ENCODE measurements at places on chromosomes 13 and 19.
A peak's percentile ranks its signal among the peaks of the same experiment; 100 is the strongest.

DNA sequence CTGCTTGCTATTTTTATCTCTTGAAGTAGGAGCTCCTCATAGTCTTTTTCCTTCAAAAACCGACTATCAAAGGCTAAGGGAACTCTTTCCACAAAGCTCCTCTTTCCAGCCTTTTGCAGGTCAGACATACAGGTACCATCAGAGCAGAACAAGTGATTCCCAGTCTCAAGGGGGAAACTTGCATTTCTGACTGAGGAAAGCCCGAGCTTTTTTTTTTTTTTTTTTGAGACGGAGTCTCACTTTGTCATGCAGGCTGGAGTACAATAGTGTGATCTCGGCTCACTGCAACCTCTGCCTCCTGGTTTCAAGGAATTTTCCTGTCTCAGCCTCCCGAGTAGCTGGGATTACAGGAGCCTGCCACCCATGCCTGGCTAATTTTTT lies 32.0 kb downstream of the RUBCNL start:
- no peak for DNase-seq

DNA sequence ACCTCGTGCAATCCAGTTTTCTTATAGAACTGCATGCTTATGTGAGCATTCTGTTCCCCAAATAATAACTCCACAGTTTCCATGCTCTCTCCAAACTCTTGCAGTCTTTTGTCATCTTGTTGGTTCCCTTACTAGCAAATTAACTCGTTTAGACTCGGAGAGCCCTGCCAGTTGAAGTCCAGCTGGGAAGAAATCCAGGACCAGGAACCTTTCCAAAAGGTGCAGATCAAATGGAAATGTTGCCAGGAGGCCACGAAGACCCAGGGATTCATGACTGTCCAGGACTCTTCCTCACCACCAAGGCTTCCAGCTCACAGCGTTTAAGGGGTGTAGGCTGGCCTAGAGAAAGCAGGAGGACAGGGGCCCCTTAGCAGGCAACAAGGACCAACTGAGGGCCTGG lies 2.1 kb upstream of the TDRD12 start:
- no peak for DNase-seq

GRCh38 chr13:72384186-72384823 lies 343.1 kb downstream of the MZT1 start:
- DNase-seq: no peak

- no peak for DNase-seq
These were observed 232.2 kb downstream of the DACH1 start for GRCh38 chr13:71634602-71635443.

- DNase-seq: no peak
These were observed 27.7 kb downstream of the TUBA3C start for GRCh38 chr13:19153782-19154450.

DNA sequence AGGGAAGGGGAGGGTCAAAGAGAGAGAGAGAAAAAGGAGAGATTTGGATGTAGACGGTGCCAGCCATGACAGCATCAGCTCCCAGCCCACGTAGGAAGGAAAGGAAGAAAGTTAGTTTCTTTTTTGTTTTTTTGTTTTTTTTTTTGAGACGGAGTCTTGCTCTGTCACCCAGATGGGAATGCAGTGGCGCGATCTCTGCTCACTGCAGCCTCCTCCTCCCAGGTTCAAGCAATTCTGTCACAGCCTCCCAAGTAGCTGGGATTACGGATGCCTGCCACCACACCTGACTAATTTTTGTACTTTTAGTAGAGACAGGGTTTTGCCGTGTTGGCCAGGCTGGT lies 27.6 kb downstream of the ELL start:
- DNase-seq: peak; percentile 42

DNA sequence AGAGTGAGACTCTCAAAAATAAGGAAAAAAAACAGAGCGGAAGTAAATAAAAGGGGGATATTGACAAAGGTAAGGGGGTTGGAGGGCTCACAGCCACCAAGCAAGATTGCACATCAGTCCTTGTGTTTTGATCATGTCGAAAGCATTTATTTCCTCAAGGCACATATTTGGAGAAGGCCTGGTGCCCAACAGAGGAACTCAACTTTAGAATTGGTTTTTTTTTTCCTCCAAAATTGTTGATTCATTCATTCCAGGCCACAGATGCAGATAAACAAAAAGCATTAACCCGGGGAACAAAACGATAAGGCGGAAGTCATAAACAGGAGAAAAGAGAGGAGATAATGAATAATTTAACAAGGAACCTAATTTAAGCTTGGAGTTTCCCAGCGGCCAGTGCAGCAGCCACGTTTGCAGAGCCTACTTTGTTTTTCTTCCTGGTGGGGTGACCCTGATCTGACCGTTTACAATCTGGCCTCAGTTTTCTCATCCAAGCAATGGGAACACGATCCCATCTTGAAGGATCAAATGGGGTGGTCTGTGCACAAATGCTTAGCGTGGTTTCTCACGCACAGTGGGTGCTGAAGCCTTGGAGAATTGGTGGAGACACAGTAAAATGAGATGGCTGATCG lies 2.1 kb upstream of the PTPRS start:
- no peak for DNase-seq

DNA sequence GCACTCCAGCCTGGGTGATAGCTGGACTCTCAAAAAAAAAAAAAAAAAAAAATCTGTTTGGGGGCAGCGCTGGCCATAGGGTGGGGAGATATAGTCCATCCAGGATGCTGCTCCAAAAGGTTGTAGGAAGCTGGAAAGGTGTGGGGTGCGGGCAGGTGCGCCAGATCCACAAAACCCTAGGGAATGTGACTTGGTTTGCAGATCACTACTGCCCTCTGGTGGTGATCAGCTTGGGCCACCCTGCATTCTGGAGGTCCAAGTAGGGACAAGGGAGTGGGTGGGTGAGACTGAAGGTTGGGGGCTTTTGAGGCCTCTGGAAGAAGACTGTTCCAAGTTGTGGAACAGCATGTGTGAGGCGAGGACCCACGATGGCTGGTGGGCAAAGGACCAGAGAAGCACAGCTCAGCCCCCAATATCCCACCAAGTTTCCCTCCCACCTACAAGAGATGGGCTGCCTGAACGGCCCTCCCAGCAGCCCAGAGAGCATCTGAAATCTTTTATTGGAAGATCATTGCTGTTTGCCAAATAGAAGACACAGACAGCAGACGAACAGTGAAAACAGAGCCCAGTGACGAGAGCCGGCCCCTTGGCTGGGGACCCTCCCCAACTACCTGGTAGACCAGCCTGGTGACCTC lies 10.4 kb upstream of the TYK2 start:
- peak; percentile 73 for DNase-seq

DNA sequence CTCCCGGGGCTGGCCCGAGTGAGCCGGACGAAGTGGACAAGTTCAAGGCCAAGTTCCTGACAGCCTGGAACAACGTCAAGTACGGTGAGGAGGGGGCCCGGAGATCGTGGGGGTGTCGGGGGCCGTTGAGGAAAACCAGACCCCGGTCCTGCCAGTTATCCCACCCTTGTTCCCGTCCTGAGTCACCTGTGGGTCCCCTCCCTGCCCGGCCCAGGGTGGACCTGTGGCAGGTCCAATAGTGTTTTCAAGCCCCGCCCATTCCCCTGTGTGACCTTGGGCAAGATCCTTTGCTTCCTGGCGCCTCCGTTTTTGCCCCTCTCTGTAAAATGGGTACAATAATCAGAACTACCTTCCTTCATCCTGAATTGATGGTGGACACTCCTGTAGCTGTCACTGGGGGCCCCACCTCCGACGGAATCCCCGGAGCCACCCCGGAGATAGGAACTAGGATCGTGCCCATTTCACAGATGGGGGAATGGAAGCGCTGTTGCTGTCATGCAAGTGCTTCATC lies 593 bp downstream of the ATG4D start:
- peak; percentile 35 for DNase-seq

- DNase-seq: no peak
These were observed 32.6 kb downstream of the PDE4A start for GRCh38 chr19:10452726-10453618.

- DNase-seq: no peak
These were observed 11.1 kb upstream of the VSTM2B start for GRCh38 chr19:29514525-29515232.

GRCh38 chr13:55437162-55437561 lies 1703.6 kb upstream of the PRR20A start:
- DNase-seq: no peak

DNA sequence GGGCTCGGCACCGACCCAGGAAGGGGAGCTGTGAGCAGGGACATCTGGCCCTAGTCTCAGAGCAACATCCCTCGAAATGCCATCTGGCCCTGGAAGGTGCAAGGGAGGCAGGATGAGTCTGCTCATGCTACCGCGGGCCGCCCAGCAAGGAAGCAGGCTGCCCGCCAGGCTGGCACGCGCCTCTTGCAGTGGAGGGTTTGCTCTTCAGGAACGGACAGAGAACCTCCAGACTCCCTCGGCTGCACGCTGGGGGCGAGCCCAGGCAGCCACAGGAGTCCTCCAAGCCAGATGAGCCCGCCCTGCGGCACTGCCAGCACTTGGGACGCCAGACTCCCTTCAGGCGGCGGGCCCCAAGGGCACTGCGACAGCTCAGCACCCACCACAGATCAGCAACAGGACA lies 10.1 kb upstream of the ATP8B3 start:
- no peak for DNase-seq

- no peak for DNase-seq
These were observed 26.2 kb downstream of the ZNF160 start for GRCh38 chr19:53076984-53077383.

DNA sequence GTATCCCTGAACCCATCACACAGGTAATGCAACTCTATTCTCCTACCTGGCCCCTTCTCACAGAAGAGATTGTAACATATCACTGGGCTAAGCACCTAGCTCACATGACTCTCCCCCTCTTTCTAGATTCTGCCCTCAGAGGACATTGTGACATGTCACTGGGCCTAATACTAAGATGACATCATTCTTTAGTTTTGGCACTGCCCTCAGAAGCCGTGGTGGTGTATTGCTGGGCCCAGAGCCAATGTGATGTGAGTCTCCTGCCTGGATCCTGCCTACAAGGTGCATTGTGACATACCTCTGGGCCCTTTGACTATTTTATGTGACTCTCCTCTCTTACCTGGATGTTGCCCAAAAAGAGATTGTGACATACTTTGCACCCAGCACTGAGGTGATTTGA lies 21.4 kb upstream of the ZNF730 start:
- no peak for DNase-seq

DNA sequence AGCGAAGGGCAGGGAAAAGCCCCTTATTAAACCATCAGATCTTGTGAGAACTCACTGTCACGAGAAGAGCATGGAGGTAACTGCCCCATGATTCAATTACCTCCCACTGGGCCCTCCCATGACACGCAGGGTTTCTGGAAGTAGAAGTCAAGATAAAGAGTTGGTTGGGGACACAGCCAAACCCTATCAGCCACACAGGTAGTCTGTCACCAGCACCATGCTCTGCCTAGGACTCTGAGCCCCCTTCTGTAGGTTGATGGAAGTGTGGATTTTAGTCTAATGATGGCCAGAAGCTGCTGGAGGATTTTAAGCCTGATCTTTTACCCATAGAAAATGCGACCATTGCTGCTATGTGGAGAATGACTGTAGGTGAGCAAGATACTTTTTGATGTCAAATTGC lies 60.8 kb downstream of the ARHGEF7 start:
- no peak for DNase-seq

DNA sequence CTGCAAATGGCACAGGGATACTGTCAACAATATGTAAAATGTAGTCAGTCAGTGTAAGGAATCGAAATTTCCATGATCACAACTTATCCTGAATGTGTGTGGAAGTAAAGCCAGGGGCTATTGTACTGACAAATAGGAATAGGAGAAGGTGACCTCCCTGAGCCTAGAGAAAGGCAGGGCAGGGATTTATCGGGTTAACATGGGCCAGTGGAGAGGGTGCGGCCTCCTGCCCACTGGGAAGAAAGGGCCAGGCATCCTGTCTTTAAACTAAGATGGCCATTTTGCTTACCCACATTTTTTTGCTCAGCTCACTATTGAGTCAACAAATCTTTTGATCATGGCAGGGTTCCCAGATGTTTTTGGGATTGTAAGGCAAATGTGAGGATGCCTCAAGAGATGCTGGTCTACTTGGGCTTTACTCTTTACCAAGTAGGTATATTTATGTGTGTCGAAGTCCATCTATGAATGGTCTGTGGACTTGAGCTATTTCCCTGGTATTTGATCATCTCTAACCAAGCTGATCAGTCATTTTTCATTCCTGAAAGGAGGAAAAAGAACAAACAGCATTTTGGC lies 116.6 kb upstream of the RNF113B start:
- no peak for DNase-seq

GRCh38 chr13:21465710-21466160 lies 6.6 kb upstream of the ZDHHC20 start:
- no peak for DNase-seq

DNA sequence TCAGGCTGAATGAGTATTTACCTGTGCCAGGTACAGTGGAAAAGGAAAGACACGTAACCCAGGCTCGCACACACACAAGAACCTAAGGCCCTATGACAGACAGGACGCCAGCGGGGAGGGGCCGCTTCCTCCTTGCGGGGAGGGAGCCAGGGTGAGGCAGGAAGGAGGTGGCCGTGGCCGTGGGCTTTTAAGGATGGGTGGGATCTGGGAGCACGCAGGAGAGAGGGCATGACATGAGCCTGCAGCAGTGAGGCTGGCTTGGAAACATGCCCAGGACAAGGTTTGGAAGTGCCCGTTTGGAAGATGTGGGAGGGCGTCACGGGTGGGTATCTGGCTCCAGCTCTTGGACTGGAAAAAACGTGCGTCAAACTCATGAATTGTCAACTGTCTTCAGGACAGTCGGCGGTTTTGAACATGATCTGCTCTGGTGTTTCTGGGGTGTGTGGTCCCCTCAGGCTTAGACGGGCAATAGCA lies 20.1 kb downstream of the SH3GL1 start:
- peak; percentile 64 for DNase-seq

DNA sequence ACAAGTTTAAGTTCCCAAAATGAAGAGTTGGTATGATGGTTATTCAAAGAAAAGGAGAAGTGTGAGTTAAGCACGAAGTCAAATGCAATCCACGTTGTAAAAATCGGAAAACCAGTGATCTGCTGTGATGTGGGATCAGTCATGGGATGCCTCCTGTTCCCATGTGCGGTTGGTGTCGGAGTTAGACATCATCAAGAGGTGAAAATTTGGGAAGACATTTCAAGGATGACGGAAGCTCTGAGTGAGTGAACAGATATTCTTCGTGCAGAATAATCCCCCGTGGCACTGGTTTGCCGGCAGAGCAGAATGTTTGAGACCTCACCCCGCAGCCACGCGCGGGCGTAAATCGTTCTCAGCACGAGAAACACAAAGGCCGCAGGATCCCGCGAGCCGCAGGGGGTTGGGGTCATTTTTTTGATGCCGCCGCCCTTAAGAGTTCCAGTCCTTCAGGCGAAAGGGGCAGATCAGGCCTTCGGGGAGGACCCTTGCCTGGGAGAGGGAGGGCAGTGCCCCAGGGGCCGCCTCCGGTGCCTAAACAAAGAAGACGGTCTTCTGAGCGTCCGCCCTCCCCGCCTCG lies 13.7 kb upstream of the SOX1 start:
- DNase-seq: no peak

DNA sequence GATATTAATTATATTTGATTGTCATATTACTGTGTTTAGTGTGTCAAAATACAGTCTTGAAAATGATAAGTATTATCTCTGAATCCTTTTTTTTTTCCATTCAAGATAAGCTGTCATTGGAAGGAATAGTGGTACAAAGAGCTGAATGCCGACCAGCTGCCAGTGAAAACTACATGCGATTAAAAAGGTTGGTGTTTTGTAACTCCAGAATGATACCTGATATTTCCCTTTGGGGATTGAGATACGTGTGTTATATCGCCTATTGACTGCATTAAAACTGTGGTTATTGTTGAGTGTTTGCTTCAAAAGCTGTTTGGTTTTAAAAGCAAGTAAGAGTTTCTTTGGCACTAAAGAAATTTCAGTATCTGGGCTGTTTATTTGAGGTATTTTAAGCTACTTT lies 6.5 kb upstream of the KCTD4 start:
- DNase-seq: no peak

GRCh38 chr13:89205856-89206520 lies 1534.8 kb downstream of the SLITRK5 start:
- DNase-seq: no peak

GRCh38 chr19:3338541-3339181 lies 27.7 kb upstream of the NFIC start:
- DNase-seq: peak; percentile 77
